ENCODE measurements at places on chromosomes 2 and 18.

GRCh38 chr2:60516383-60516811 is 37.1 kb downstream of the BCL11A start:
- no peak for DNase-seq

DNA sequence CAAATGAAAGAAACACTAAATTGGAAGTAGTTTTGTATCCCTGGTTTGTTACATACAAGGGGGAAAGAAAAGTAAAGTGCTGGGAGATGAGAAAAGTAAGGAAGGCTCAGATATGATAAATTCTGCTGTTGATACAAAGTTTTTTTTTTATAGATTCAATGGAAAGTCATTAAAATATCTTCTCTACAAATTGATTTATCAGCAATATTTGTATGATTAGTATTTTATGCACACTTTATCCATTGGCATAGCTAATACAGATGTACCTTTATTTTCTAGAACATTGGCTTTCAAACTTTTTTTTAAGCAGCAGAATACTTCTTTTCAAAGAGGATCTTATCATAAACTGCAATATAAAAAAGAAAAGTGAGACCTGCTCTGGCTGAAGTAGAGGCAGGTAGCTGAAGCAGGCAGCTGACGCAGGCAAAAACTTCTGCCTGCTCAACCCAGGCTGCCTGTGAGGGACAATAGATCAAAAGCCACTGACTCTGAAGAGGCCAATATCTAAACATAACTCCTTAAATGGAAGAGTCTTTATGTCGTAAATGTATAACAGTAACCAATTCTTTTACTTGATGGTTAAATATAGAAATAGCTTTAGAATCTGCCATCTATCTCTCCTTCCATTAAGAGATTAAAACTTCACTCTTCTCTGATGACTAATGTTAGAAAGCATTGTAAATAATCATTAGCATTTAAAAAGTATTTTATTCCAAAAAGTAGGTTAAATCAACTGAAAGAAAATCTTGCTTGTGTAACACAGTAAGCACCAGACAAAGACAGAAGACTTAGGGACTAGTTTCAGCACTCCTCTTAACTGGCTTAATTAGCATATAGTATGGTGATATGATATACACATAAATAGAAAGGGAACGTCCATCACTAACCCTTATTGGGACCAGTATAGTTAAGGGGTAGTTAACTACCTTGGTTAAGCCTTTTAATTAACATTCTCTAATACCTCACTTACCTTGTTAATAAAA is 174.2 kb downstream of the SLC39A10 start:
- DNase-seq, result no peak

- no peak for DNase-seq
Measured at GRCh38 chr2:222688917-222689316, 17.5 kb downstream of the MOGAT1 start.

GRCh38 chr2:120283649-120284048 is 31.0 kb downstream of the RALB start:
- no peak for DNase-seq

GRCh38 chr18:48100165-48100575 is 169.7 kb upstream of the SMAD2 start:
- no peak for DNase-seq

- no peak for DNase-seq
Measured at GRCh38 chr18:77203851-77204250, 45.8 kb upstream of the GALR1 start.

DNA sequence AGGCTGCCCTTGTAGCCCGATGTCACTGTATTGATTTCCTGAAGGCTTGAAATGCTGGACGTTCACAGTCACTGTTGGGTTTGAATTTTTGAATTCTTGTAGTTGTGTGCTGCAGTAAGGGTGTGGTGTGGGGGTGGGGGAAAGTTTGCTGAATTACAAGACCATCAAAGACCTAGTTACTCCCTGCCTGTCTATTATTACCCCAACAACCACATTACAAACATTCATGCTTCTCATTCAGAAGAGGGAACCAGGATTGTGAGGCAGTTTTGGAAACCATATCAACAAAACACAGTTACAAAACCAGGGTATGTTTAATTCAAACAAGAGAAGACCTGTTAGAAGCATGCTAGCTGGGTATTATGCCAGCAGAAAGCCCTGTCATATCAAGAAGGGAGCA is 85.8 kb downstream of the CLHC1 start:
- no peak for DNase-seq

DNA sequence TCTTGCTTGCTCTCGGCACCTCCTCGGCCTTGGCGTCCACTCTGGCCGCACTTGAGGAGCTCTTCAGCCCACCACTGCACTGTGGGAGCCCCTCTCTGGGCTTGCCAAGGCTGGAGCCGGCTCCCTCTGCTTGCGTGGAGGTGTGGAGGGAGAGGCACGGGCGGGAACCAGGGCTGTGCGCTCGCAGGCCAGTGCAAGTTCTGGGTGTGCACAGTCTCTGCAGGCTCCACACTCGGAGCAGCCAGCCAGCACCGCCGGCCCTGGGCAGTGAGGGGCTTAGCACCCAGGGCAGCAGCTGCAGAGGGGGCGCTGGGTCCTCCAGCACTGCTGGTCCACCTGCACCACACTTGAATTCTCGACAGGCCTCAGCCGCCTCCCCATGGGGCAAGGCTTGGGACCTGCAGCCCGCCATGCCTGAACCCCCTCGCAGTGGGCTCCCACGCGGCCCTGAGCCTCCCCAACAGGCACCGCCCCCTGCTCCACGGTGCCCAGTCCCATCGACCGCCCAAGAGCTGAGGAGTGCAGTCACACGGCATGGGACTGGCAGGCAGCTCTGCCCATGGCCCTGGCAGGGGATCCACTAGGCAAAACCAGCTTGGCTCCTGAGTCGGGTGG is 411.2 kb upstream of the CHAC2 start:
- DNase-seq, result no peak

- no peak for DNase-seq
Measured at GRCh38 chr2:139864821-139865302, 1084.7 kb upstream of the NXPH2 start.

DNA sequence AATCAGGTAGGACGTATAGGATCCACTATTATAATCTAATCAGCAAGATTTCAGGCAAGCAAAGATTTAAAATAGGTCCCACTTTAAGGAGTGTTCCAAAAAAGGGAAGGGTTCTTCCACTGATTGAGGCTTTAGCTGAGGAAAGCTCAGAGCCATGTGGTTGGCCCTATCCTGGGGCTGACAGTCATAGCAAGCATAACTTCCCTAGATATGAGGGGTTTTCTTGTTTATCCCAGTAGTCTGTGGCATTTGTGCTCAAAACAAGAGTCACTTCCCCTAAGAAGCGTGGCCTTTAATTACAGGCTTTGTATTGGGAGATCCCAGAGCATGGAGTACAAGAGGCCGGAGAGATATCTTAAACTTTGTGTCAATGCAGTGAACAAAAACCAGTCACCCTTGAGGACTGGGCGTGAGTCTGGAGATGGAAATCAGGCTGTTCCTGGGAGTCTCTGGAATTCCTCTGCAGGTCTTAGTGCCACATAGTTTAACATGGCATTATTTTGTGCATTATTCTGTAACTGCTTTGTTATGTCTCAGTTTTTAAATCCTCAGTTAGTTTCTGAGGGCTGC is 136.9 kb upstream of the FBXO11 start:
- DNase-seq, result no peak

- DNase-seq, result no peak
Measured at GRCh38 chr2:65602603-65603235, 170.3 kb upstream of the SPRED2 start.

GRCh38 chr18:20966795-20967194 is 144.8 kb downstream of the ROCK1 start:
- no peak for DNase-seq

GRCh38 chr2:205835251-205835791 is 153.0 kb downstream of the NRP2 start:
- no peak for DNase-seq

DNA sequence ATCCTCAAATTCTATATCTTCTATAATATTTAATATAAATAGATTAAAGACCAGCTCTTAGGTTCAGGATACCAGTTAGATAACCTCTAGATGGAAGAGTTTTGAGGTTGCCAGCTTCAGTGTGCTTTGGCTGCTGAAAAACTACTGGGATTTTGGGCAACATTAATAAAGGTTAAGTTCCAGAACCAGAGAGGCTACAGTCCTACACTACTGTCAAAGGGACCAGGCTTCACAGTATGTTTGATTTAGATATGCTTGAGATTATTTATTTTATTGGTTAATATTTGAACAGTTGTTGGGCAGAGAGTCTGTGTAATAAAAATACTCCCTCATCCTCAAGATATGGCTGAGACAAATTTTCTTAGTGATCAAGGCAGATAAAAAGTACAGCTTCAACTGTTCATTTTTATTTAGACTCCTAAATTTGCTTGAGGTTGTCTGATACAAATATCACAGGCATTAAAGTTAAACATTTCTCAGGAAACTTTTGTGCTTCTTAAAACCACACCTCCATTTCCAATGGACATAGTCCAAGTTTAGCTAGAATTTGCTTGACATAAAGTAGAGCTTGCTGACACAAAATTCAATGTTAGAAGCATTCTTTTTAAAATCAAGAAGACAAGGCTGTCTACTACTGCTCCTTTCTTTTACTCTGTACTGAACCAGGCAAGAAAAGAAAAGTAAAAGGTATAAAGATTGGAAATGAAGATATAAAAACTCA is 19.7 kb upstream of the TMEM17 start:
- no peak for DNase-seq

DNA sequence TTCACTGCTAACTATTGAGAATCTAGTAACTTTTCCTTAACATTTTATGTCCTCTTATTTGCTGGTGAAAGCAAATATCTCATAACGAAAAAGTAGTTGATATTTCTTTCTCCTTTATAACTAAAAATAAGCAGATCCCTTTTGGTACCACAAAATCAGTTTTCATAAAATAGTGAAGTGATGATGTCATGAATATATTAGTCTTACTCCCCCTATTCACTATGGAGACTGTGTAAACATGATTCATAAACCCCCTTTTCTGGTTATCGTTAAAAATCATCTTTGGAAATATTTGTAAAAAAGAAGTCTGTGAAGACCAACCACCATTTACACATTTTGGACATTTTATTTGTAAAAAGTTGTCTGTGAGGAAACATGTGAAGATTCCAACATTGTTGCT is 734.9 kb downstream of the NUP35 start:
- no peak for DNase-seq

- no peak for DNase-seq
Measured at GRCh38 chr18:6653880-6654279, 75.6 kb upstream of the ARHGAP28 start.

- no peak for DNase-seq
Measured at GRCh38 chr2:234366891-234367290, 130.0 kb downstream of the ARL4C start.

- no peak for DNase-seq
Measured at GRCh38 chr2:137173463-137173862, 408.1 kb downstream of the THSD7B start.

- DNase-seq, result no peak
Measured at GRCh38 chr2:213242653-213243052, 41.6 kb upstream of the SPAG16 start.

DNA sequence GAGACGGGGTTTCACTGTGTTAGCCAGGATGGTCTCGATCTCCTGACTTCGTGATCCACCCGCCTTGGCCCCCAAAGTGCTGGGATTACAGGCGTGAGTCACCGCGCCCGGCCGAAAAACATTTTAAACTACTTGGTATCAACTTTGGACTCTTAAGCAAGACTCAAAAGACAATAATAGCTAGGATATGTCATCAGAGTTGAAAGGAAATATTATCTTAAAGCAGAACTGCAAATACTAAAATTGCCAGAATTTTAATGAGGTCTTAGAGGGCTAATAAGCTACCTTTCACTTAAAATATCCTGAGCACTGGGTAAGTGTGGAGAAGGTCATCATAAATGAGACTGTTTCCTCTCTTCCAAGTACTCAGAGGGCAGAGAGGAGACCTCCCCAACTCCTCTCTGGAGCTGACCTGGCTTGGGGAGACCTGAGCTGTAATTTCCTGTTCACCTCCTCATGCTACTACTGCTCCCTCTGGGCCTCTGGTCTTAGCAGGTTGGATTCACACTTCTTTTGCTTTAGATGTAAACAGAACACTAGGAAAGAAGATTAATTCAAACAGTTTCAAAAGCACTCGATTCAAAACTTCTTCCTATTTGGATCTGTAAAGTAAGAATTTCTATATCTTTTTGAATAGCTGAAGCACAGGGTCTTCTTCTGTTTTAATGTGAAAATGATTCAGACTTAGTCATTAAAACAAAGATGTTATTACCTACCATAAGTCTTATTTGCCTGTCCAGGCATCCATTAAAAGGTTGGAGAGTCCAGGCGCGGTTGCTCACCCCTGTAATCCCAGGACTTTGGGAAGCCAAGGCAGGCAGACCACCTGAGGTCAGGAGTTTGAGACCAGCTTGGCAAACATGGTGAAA is 16.5 kb downstream of the CNRIP1 start:
- no peak for DNase-seq

GRCh38 chr2:19774805-19775176 is 127.0 kb downstream of the TTC32 start:
- DNase-seq, result no peak

DNA sequence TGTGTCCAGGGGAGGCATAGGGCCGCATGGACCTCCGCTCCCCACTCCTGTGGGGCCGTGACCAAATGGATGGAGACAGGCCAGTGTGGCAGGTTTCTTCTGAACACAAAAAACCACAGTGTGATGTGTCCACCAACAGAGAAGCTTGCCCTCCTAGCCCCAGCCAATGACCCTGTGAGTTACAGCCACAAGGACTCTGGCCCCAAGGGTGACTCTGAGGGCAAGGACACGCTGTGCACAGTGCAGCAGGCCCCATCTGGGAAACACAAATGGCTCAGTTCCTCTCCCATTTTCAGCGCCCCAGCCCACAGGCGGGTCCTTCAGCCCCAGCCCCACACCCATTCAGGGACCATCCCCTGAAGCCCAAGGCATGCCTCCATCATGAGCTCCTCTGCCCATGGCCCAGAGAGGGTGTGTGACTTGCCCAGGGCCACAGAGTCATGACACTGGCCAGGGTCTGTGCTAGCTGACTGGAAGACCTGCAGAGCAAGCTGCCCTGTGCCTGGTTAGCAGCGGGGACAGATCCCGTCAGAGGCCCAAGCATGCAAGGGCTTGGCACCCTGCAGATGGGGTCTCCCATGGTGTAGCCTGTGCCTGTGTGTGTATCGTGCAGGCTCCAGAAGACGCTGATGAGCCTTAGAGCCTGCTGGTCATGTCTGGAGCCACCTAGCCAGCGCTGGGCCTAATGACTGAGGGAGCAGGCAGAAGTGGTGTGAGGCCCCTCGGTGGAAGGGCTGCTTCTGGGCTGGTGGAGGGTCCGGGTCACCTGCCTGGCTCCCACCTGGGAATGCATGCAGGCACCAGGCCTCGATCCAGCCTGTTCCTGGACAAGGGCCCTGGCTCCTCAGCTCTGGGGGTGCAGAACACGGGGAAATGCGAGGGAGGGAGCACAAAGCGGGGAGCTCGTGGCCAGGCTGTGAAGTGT is 47.7 kb downstream of the HS6ST1 start:
- DNase-seq, result no peak

DNA sequence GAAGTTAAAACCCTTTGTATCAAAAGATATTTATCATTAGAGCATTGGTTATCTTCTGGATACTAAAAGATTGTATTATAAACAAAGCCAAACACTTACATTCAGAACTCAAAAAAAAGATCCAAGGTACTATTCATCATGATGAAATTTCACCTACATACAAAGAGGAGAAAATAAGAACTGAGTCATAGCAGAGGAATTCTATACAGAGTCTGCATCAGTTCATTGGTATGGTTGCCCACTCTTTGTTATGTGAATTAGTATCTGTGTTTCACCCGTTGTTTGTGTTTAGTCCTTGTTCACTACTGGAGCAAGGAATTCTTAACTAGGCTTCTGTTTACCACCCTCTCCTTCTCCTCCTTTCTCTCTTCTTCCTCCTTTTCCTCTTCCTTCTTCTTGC is 157.9 kb downstream of the LNPK start:
- DNase-seq, result no peak
